Mucosa of gallbladder (tissue), 1 donor: ENCODE measurements at places on chromosomes 12 and 14. TPM values are rescaled to one million over a fixed set of nuclear protein-coding genes. Genes with fewer than 3 reads are reported as not detected.

KCNH3 gene
- total RNA-seq = 22.6 TPM

NDRG2 gene
- total RNA-seq = 237 TPM

PTGER2 gene
- 3.9 TPM for total RNA-seq

DNA sequence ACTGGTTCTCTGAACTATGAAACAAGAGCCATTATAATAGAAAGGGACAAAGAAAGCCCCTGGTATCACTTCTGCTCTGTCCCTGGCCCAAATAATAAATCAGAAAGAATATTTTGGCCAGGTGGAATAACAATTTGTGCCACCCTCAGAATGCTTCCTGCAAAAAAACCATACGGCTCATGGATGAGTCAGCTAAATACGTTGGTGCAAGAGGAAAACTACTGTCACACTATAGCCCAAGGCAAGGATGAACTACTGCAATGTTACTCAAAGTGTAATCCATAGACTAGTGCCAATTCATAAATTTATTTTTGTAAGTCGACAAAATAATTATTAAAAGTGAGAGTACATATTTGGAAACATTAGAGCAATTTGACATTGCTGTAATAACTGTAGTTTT is 68.2 kb downstream of the ANKS1B start:
- no peak for DNase-seq

GRCh38 chr12:12577786-12578185 is 15.1 kb upstream of the DUSP16 start:
- DNase-seq = no peak

DNA sequence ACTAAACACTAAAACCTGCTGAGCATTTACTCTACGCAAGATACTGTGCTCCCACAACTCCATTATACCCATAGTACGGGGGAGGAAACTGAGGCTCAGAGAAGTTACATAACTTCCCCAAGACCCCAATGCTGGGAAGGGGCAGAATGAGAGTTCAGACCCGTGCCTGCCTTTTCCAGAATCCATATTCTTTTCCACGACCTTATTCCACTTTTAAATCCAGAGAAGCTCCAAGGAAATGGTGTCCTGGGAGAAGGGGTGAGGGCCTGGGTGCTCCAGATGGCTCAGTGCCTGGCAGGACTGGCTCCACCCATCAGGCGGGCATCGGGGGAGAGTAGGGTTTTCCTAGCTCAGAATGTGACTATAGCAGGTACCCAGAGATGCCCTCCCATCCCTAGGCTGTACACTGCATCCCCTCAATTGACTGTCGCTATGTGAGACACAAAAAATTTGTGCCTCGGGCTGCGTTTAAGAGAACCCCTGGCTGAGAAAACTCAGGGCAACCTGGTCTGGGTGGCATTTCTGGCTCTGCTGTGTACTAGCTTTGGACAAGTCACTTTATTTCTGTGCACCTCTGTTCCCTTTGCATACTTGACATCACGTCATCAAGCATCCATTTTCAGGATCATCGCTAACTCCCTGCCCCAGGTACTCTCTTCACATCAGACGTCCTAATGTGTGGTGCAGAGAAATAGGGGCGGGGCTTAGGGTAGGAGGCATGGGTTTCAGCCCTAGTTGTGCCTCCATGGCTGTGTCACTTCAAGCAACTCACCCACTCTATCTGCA is 11.6 kb upstream of the IQSEC3 start:
- DNase-seq = no peak

DNA sequence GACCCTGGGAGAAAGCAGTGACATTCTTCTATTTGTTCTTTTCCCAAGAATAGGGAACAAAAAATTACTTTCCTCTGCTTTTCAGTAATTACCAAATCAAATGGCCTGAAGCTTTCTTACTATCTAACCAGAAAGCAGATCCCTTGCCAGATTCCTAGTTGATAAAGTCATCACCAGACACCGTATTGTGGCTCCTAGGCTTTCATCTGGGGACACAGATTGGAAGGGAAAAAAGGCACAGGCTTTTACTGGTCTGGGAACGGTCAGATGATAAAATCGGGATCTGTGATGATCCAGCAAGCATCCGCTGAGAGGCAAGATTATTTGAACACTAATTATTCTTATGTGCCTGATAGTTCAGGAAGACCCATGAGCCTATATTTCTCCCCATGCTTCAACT is 79.1 kb upstream of the BCL2L14 start:
- DNase-seq = no peak

DNA sequence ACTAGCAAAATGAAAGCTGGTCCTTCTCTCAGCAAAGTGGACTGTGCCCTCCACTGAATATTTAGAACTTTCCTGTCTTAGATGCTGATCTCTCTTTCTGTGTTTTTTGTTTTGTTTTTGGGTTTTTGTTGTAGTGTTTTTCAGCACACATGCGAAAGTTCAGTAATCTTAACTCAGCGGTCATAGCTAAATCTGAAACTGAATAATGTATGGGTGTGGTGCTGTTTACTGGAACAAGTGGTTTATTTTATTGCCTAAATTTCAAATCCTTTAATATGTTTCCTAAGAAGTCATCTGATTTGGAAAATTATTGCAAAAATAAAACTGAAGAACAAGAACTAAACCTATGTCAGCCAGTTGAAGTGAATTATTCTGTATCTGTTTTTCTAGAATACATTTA is 116.0 kb upstream of the LRIG3 start:
- DNase-seq = no peak

DNA sequence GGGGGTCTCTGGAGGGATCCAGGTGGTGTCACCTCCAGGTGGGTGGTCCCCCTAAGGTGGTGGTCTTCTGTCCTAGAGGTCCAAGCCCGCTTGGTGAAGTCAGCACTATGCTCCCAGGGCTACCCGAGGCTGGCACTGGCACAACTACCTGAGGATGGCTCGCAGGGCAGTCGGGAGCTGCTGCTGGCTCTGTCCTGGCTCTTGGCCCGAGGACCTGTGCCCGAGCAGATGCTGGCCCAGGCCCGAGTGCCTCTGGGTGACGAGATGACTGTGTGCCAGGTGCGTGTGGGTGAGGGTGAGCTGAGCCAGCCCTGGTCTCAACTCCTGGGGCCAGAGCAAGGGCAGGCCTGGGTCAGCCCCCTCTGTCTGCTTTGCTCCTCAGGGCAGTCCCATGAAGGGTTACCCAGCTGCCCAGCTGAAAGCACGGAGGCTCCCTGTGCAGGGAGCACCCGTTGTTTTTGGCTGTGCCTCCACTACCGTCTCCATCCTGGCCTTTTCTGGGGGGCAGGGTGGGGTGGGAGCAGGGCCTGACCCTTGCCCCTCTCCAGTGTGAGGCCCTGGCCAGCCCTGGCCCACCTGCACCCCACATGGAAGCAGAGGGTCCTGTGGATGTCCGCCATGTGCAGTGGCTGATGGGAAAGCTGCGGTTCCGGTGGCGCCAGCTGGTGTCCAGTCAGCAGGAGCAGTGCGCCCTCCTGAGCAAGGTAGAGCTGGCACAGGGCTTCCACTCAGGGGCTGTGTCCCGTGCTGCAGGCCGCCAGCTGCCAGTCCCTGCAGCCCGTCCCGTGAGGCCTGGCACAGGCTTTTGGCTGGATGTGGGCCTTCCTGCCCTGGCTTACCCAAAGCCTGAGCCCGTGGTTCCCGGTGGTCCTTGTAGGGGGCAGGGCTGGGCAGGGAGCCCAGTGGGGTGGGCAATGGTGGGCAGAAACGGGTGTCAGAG is 1.3 kb downstream of the TEDC1 start:
- DNase-seq = no peak

- DNase-seq = no peak
These were observed 52.2 kb downstream of the NDUFA12 start for GRCh38 chr12:94951071-94951934.

DNA sequence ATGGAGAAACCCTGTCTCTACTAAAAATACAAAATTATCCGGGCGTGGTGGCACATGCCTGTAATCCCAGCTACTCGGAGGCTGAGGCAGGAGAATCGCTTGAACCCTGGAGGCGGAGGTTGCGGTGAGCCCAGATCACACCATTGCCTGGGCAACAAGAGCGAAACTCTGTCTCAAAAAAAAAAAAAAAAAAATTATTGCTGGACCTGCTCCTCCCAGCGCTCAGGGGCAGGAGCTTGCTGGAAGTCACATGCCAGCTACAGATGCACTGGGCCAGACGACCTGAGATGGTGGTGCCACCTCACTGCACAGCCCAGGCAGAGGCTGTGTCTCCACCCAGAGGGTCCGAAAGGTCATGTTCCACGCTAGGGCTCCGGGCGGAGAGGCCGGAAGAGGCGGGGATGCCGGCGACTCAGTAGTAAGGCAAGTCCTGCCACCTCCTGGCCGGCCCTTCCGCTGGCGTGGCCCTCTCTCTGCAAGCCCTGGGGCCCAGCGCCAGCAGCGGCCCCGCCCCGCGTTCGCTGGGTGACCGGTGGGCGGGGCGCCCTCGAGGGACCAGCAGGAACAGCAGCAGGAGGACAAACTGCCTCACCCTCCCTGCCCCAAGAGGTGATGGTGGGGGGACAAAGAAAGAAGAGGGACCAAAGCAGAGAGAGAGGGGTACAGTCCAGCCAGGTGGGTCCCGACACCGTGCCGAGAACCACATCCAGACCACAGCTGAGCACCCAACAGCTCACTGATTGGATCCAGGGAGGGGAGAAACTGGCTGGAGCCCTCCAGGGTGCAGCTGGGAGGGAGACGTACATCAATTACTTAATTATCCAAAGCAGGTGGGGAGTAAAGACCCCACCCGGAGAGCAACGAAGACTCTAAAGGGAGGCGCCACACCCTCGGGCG is 3.6 kb upstream of the RHOF start:
- DNase-seq = peak; percentile 94

- no peak for DNase-seq
These were observed 403.0 kb downstream of the SYT1 start for GRCh38 chr12:79267580-79267979.
